ENCODE measurements at places on chromosomes 5 and 9.

- no peak for DNase-seq
These were observed 474.0 kb downstream of the CCDC171 start for GRCh38 chr9:16026886-16027285.

- no peak for DNase-seq
These were observed 45.0 kb upstream of the TNC start for GRCh38 chr9:115162946-115163345.

DNA sequence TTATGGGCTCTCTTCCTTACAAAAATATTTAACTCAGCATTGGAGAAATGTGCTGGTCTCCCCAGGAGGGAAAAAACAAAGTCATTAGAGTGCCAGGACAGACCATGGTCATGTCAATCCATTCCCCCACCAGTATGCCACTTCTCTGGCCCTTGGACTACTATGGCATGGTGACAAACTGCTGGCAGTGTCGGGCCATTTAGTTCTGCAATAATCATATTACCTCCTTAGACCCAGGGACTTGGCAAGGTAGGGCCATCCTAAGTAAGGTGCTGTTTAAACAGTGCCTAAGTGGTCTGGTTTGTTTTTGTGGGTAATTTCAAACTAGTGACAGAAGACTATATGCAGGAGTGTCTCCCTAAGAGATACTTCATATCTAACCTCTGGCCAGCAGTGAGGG lies 177.8 kb upstream of the STK32A start:
- no peak for DNase-seq

GRCh38 chr5:5736007-5736406 lies 313.5 kb downstream of the ICE1 start:
- DNase-seq: no peak

DNA sequence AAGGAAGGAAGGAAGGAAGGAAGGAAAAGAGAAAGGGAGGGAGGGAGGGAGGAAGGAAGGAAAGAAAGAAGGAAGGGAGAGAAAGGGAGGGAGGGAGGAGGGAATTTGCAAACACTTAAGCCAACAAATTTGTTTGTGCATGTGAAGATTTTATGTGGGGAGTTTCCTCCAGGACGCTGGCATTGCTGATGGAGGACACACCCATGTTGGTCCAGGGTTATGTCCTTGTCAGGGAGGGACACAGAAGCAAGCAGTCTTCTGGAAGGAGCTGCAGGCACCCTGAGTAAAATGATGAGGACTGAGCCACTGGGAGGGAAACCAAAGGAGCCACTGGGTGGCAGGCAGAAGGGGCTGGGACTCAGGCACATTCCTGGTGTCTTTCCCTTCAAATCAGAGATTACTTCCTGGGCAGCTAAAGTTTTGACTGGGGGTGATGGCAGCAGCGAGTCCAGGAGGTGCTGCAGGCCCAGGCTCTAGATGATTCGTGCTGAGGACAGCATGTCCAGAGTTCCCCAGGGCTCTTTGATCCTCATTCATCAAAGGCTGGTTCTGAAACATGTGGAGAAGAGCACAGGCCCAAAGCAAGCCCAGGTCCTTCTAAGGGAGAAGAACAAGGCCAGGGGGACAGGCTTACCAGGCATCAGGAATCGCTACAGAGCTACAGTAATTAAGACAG lies 109.2 kb downstream of the PAX5 start:
- no peak for DNase-seq

DNA sequence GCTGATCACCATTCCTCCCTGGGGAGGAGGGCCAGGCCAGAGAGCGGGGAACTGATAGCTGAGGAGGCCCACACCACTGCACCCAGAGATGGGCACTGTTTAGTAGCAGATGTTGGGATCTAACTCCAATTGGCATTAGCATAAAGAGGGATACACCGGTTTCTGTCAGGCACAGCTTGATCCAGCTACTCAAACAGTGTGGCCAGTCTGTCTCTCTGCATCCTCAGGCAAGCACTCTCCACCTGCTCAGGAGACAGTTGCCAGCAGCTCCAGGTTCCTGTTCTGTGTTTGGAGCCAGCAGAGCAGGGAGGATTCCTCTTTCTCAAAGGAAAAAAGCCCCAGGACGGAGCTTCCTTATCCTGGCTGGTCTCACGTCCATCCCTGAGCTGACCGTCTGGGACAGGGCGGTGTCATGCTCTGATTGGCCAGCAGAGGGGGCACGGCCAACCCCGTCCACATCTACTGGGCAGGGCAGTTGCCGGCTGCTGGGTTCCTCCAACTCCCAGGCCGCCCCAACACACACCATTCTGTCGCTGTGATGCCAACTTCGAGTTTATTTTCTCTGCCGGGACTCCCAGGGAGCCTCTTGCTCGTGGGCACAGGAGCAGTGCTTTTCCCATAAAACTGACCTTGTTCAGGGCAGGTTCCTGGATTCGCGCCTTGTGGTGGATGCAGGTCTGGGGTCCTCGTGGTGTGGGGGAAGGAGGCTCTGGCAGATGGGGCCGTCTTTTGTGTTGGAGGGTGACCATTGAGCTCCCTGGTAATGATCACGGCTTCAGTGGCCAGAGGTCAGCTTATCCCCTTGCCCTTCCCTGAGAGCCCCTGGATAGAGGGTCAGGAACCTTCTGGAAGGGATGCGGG lies 47.9 kb downstream of the COL5A1 start:
- DNase-seq: no peak

DNA sequence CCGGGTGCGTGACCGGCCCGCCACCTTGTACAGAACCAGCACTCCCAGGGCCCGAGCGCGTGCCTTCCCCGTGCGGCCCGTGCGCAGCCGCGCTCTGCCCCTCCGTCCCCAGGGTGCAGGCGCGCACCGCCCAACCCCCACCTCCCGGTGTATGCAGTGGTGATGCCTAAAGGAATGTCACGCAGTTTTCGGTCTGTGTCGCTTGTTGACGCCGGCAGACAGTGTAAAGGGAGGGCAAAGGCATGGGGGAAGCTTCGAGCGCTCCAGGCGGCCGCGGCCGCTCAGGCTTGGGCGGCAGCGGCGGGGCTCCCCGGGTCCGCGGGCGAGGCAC lies 1.3 kb downstream of the LRRC26 start:
- DNase-seq: no peak

- DNase-seq: no peak
These were observed 1401.4 kb downstream of the EFNA5 start for GRCh38 chr5:106269252-106269843.

GRCh38 chr9:14936491-14936890 lies 26.3 kb upstream of the FREM1 start:
- DNase-seq: no peak

- DNase-seq: no peak
These were observed 571.8 kb upstream of the CDH18 start for GRCh38 chr5:20559845-20560244.

DNA sequence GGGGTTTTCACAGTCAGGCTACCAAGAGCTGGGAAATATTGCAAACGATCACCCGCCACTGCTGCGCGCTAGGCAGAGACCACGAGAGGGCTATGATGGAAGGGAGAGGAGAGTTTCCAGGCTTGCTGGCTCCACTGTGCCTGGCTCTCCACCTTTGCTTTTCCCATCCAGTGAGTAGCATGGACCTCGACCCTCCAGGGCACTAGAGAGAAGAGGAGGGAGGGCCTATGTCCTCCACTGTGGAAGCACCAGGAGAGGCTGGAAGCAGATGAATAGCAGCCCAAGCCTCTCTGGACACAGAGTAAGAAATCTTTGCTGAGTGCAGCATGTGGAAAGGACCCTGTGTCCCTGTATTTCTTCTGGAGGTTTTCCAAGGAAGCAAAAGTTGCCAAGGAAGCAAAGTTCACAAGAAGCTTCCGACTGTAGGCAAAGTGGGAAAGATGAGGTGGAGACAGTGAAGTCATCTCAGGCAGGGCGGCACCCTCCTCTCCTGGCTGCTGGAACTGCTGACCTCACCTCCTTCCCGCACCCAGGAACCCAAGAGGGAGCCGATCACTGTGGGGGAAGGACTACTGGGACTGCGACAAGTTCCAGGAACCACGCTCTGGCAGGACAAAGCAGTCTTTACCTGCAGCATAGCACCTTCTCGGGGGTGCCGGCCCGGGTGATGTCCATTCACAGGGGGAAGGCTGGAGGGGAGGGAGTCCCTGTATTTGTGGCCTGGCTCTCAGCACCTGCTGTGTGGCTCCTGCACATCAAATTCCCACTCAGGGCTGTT lies 79.6 kb downstream of the CSNK1A1 start:
- DNase-seq: no peak

- no peak for DNase-seq
These were observed 5.1 kb upstream of the RALGDS start for GRCh38 chr9:133125941-133126696.

GRCh38 chr5:150607105-150607504 lies 33.4 kb upstream of the SYNPO start:
- no peak for DNase-seq

DNA sequence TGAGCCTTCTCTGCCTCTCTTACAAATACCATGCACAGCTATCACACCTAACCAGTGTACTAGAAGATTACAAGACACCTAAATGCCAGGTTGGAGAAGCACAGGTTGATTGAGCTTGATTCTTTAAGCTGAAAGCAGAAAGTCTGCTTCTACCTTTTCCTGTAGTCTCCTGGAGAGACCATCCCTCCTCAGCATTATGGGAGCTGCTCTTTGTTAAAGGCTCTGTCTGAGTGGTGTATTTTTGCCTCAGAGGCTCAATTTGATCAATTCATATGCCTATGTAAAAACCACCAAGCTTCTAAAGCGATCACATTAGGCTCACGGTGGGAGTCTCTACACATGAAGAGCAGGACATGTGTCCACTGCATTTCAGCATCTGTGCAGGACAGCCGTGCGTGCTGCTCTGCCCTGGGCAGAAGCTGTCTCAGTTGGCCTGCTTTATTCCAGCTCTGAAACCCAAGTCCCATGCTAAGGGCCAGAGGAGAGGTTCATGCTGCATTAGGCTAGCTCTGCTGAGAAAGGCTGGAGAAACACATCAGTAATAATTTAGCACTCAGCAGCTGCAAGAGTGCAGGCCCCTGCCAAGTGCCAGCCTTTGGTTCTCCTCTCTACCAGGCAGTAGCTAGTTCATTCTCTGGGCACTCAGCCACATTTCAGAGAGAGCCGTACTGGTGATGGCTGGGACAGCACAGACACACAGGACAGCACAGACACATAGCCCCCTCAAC lies 41.7 kb downstream of the TMEM167A start:
- DNase-seq: peak; percentile 11

GRCh38 chr9:98846081-98846480 lies 38.6 kb downstream of the GALNT12 start:
- no peak for DNase-seq

- no peak for DNase-seq
These were observed 105.3 kb upstream of the RETREG1 start for GRCh38 chr5:16722097-16722495.

DNA sequence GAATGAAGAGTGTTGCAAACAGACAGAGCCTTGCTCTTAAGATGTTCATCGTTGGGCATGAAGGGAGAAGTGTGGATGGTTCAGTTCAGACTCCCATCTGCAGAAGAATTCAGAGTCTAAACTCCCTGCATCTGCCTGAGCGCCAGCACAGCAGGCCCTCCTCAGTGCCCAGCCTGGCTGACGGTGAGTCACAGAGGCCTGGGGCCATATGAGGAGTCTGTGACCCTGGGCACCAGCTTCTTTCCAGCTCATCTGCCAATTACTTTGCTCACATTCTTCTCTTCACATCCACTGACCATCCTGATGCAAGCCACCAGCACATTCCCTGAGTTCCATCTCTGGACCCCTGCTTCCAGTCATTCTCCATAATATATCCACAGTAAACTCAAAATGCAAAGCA lies 401.1 kb upstream of the TRPC7 start:
- no peak for DNase-seq

GRCh38 chr5:55134053-55134722 lies 25.8 kb upstream of the GPX8 start:
- no peak for DNase-seq

GRCh38 chr9:132048201-132048600 lies 31.5 kb downstream of the MED27 start:
- DNase-seq: no peak

DNA sequence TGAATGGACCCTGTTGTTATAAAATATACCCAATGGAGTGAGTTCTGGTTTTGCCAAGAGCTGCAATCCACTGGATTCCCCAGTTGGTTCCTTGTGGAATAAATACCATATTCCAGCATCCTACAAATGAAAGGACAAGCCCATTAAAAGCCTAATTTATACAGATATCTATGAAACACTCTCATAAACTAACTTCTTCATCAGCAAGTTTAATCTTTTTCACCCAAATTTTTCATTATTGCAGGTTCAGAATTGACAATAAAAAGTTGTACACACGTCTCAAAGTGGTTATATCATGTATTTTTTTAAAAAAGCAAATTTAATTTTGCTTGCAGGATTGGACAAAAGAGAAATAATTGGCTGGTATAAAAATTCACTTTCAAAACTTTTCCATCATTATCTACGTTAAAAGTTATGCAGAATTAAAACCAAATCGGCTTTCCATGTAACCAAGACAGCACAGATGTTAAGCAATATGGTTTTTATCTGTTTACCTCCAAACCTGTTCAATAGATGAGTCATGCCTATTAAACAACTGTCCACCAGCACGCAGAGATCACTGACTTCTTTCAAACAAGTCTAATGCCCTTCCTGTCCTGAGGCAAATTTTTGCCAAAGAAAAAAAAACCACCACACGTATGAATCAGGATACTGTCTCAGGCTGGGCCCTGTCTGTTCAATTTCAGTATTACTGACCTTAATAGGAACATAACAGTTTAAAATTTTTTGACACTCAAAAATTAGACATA lies 42.5 kb downstream of the CEMIP2 start:
- no peak for DNase-seq

DNA sequence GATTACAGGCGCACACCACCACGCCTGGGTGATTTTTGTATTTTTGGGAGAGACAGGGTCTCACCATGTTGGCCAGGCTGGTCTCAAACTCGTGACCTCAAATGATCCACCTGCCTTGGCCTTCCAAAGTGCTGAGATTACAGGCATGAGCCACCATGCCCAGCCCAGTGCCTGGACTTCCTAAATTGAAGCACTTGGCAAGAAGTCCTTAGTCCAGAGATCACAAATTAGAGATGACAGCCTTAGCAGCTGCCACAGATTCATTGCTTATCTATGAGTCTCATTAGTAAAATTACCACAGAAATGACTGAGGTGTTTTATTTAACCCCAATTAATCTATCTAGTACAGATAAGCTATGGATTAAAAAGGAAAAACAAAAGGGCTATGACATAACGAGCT lies 19.2 kb downstream of the EFCAB9 start:
- DNase-seq: no peak

- no peak for DNase-seq
These were observed 121.0 kb upstream of the RGS7BP start for GRCh38 chr5:64384765-64385164.

DNA sequence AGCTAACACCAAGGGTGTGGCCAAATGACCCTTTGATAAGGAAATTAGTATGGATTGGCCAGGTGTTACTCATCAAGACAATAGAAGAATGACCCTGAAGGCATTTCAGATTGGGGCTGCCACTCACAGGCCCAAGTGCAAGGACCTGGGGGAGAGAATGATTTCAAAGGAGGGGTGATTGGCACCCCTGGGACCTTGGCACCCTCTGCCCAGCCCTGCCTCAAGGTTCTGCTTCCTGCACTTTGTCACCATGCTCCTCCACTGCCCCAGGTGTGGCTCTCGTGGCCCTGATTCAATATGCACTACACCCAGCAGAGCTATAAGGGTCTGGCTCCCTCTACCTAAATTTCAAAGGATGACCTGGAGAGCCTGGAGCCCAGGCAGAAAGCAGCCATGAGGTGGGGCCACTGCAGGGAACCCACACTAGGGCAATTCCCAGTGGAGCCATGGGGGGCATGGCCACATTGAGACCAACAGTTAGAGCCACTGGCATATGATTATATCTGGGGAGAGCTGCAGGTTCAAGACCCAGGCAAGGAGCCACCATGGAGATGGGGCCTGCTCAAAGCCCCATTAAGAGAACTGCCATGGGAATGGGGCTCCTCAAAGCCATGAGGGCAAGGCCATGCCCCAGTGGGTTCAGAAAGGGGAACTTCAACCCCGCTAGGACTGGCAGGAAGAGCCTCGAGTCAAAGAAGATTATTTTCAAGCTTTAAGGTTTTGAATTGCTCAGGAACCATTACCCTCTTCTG lies 93.0 kb downstream of the CEMIP2 start:
- DNase-seq: no peak
